ENCODE measurements at places on chromosomes 16 and 17.

DNA sequence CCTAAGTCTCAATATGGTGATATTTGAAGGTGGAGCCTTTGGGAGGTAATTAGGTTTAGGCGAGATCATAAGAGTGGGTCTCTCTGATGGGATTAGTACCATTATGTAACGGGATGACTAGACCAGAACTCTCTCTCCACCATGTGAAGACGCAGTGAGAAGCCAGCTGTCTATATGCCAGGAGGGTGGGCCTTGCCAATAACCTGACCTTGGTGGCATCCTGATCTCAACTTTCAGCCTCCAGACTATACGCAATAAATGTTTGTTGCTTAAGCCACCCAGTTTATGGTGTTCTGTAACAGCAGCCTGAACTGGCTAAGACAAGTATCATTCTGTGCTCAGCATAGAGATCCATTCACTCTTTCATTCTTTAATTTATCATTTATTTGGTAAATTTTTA lies 167.2 kb upstream of the CDH11 start:
- no peak for DNase-seq

- DNase-seq = no peak
These were observed 48.8 kb downstream of the PITPNM3 start for GRCh38 chr17:6507535-6507934.

- no peak for DNase-seq
These were observed 12.3 kb downstream of the CANT1 start for GRCh38 chr17:78997231-78997741.

DNA sequence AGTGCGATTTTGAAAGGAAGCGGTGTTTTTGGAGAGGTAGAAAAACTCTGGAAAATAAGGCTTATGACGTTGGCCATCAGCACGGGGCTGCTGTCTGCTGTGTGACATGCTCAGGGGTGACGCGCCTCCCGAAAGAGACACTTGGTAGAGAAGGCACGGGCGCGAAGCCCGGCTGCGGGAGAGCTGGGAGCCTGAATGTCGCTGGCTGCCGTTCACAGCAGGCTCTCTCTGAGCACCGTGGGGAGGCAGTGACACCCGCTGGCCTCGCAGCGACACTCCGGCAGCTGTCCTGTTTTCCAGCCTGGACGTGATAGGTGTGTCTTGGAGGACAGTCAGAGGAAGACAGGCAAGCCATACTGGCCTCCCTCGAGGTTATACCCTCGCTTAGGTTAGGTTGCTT lies 759.1 kb upstream of the RBFOX1 start:
- DNase-seq = no peak

Measured in stimulated activated CD4-positive, alpha-beta T cell treated with anti-CD3 and anti-CD28 coated beads, Interleukin-1b, Interleukin-23, amount 100 ng/mL, for 1 hour (primary cell).